ENCODE measurements at places on chromosomes 7 and 10. TPM values are rescaled to one million over a fixed set of nuclear protein-coding genes. Genes with fewer than 3 reads are reported as not detected.

ADCYAP1R1 gene
- 0.69 TPM for total RNA-seq

TAS2R5 gene
- total RNA-seq = 0.44 TPM

BMS1 gene
- total RNA-seq = 10.1 TPM

FAM237B gene
- not detected for total RNA-seq

POLR1F gene
- 6.7 TPM for total RNA-seq

ABLIM1 gene
- 9.0 TPM for total RNA-seq

ZNRF2 gene
- 8.7 TPM for total RNA-seq

GDF10 gene
- total RNA-seq = 0.12 TPM

FEZF1 gene
- not detected for total RNA-seq

ABCF2 gene
- 39.1 TPM for total RNA-seq

SFRP4 gene
- total RNA-seq = 1.5 TPM

GOLGA7B gene
- total RNA-seq = not detected

TMEM178B gene
- total RNA-seq = under 0.01 TPM

LIPK gene
- not detected for total RNA-seq

MYO3A gene
- not detected for total RNA-seq

VSTM4 gene
- total RNA-seq = 5.3 TPM

NSUN5 gene
- total RNA-seq = 15.5 TPM

EGFR gene
- total RNA-seq = 40.8 TPM

UBE3C gene
- 37.3 TPM for total RNA-seq

HKDC1 gene
- total RNA-seq = not detected

FAS gene
- total RNA-seq = 28.1 TPM

FFAR4 gene
- not detected for total RNA-seq

RNF148 gene
- 0.19 TPM for total RNA-seq

GRID1 gene
- 0.12 TPM for total RNA-seq

RNLS gene
- total RNA-seq = 19.7 TPM

TCTN3 gene
- 27.2 TPM for total RNA-seq

CCT6A gene
- total RNA-seq = 67.2 TPM

LRRC61 gene
- total RNA-seq = 1.6 TPM

THSD7A gene
- 0.94 TPM for total RNA-seq

POLR2J2 gene
- total RNA-seq = 2.1 TPM

ZNF37A gene
- 15.3 TPM for total RNA-seq

WDFY4 gene
- total RNA-seq = not detected

DRGX gene
- not detected for total RNA-seq

MKX gene
- total RNA-seq = not detected

CLRN3 gene
- not detected for total RNA-seq
